ENCODE measurements at places on chromosomes 6 and 20.
A peak's percentile ranks its signal among the peaks of the same experiment; 100 is the strongest.

GRCh38 chr6:83474309-83474708, 38.0 kb upstream of the PRSS35 start:
- no peaks in the 10 kb centered on the region for H3K36me3 ChIP-seq
- no peak overlapping the region for H3K27ac ChIP-seq
- no peak for DNase-seq

GRCh38 chr6:46276576-46277142, 105.9 kb upstream of the ENPP5 start:
- H3K36me3 ChIP-seq: no peaks in the 10 kb centered on the region
- no peak for DNase-seq
- H3K4me3 ChIP-seq: no peak overlapping the region
- peaks cover 15% of the 10 kb centered on the region for H3K4me1 ChIP-seq
- H3K27me3 ChIP-seq: no peaks in the 10 kb centered on the region

GRCh38 chr6:10478187-10479040, 42.7 kb upstream of the GCNT2 start:
- no peaks in the 10 kb centered on the region for H3K4me1 ChIP-seq
- no peaks in the 10 kb centered on the region for H3K27me3 ChIP-seq
- DNase-seq: peak; percentile 37
- no peak overlapping the region for H3K4me3 ChIP-seq

DNA sequence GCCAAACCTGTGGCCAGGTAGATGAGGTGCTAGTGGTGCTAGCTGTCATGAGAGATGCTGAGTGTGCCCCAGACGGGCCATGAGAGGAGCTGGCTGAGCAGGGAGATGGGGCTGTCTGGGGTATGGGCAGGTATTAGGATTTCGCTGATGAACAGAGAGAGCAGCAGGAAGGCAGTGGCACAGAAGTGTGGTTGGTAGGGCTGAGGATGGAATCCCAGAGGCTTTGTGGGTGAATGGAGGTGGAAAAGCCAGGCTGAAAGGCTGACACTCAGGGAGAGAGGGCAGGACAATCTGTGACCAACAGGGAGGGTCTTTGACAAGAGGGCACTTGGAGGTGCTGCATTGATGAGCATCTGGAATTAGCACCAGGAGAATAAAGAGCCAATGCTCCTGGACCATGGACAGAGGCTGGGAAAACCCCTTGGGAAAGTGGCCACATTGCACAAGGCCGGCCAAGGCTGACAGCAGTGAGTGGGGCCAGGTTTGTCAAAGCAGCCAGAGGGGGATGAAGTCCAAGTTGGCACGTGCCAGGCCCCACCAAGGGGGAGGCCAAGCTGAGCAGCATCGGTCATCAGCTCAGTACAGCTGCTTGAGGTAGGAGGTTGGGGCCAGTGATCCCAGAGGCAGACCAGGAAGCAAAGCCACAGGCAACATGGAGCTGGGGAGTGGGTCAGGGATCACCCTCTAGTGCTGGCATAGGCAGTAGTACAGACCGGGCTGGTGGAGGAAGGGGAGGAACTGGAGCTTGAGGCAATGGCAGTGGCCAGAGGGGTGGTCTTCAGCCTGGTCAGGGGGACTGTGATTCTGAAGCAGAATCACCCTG, 19.7 kb upstream of the SGK2 start:
- H3K4me3 ChIP-seq: no peak overlapping the region
- peaks cover 7% of the 10 kb centered on the region for H3K4me1 ChIP-seq
- no peaks in the 10 kb centered on the region for H3K27me3 ChIP-seq
- H3K36me3 ChIP-seq: no peaks in the 10 kb centered on the region
- DNase-seq: peak; percentile 33

- no peak for DNase-seq
- H3K27ac ChIP-seq: no peak overlapping the region
- H3K36me3 ChIP-seq: no peaks in the 10 kb centered on the region
- no peaks in the 10 kb centered on the region for H3K4me1 ChIP-seq
Measured at GRCh38 chr20:46328200-46328882, 20.0 kb upstream of the CDH22 start.

DNA sequence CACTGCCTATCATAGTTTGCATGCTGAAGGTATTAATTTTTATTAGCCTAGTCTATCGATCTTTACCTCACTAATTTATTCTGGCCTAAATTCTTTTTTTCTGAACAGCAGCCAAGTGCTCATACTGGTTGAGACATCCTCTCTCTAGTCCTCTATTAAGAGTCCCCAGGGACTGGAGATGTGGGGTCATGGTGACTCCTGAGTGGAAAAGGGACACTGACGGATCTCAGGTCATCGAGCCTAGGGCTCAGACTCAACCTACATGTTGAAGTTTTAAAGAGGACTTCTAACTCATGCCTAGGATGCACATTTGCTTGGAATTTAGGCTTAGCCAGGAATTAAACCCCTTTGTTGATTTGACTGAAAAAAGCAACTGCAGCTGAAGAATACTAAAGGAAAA, 378.1 kb downstream of the BTBD9 start:
- H3K4me3 ChIP-seq: peak overlapping the region; percentile 56
- H3K27ac ChIP-seq: peak overlapping the region; percentile 84
- H3K27me3 ChIP-seq: no peaks in the 10 kb centered on the region
- no peaks in the 10 kb centered on the region for H3K36me3 ChIP-seq

DNA sequence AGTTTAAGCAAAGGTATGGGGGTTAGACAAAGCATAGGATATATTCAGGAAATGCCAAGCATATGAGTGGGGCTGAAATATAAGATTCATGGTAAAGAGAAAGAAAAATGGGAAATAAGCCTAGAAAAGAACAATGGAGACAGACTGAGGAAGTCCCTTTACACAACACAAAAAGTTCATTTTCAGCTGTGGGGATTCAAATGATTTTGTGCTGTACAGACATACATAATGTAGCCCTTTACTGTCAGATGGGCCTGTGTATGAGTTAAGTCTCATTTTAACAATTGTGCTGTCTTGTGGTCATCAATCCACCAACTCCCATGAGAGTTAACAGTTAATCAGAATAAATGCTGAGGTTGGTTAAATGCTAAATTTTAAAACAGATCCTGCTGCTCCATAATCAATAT, 37.2 kb downstream of the REV3L start:
- no peak overlapping the region for H3K4me3 ChIP-seq
- 0 out of 2 replicates have a peak, but pooled peaks cover 3% of the 10 kb centered on the region for H3K36me3 ChIP-seq
- DNase-seq: no peak
- no peaks in the 10 kb centered on the region for H3K27me3 ChIP-seq
- no peak overlapping the region for H3K27ac ChIP-seq

GRCh38 chr20:12698817-12699216, 310.0 kb upstream of the SPTLC3 start:
- no peak overlapping the region for H3K4me3 ChIP-seq
- H3K4me1 ChIP-seq: no peaks in the 10 kb centered on the region
- no peaks in the 10 kb centered on the region for H3K27me3 ChIP-seq

DNA sequence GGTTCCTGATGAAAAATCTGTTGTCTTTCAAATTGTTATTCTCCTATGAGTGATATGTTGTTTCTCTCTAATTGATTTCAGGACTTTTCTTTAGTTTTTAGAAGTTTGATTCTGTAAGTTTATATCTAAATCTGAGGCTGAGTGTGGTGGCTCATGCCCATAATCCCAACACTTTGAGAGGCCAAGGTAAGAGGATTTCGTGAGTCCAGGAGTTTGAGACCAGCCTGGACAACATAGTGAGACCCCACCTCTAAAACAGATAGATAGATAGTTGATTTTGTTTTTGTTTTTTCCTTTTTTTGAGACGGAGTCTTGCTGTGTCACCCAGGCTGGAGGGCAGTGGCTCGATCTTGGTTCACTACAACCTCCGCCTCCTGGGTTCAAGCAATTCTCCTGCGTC, 64.6 kb downstream of the PTPRA start:
- no peaks in the 10 kb centered on the region for H3K4me1 ChIP-seq
- no peak overlapping the region for H3K27ac ChIP-seq
- H3K4me3 ChIP-seq: no peak overlapping the region
- no peaks in the 10 kb centered on the region for H3K27me3 ChIP-seq

DNA sequence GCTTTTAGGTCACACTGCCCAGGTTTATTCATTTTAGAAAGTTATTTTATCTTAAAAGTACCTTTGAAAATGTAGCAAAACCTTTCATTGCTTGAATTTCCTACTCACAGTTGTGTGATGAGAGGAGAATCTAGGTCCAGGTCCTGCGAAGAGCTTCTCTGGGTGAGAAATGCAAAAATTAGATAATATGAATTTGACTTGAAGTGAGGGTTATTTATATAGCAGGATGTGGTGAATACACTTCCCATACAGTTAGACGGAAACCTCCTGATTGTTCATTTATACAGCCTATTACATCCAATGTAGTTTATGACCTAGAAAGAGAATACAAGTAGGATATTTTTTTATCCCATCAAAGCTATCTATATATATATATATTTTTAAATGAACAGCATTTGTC, 30.5 kb downstream of the CDKAL1 start:
- no peaks in the 10 kb centered on the region for H3K36me3 ChIP-seq
- no peaks in the 10 kb centered on the region for H3K4me1 ChIP-seq
- H3K27me3 ChIP-seq: no peaks in the 10 kb centered on the region
- H3K4me3 ChIP-seq: no peak overlapping the region
- DNase-seq: no peak

GRCh38 chr6:14799928-14800327, 445.9 kb upstream of the JARID2 start:
- H3K4me3 ChIP-seq: no peak overlapping the region
- H3K27ac ChIP-seq: no peak overlapping the region
- peak; percentile 77 for DNase-seq
- peaks cover 6% of the 10 kb centered on the region for H3K4me1 ChIP-seq
- H3K36me3 ChIP-seq: no peaks in the 10 kb centered on the region

GRCh38 chr6:43934183-43934802, 164.3 kb downstream of the VEGFA start:
- no peaks in the 10 kb centered on the region for H3K36me3 ChIP-seq
- H3K4me1 ChIP-seq: 0 out of 2 replicates have a peak, but pooled peaks cover 2% of the 10 kb centered on the region
- no peak overlapping the region for H3K4me3 ChIP-seq
- no peak overlapping the region for H3K27ac ChIP-seq
- no peaks in the 10 kb centered on the region for H3K27me3 ChIP-seq

DNA sequence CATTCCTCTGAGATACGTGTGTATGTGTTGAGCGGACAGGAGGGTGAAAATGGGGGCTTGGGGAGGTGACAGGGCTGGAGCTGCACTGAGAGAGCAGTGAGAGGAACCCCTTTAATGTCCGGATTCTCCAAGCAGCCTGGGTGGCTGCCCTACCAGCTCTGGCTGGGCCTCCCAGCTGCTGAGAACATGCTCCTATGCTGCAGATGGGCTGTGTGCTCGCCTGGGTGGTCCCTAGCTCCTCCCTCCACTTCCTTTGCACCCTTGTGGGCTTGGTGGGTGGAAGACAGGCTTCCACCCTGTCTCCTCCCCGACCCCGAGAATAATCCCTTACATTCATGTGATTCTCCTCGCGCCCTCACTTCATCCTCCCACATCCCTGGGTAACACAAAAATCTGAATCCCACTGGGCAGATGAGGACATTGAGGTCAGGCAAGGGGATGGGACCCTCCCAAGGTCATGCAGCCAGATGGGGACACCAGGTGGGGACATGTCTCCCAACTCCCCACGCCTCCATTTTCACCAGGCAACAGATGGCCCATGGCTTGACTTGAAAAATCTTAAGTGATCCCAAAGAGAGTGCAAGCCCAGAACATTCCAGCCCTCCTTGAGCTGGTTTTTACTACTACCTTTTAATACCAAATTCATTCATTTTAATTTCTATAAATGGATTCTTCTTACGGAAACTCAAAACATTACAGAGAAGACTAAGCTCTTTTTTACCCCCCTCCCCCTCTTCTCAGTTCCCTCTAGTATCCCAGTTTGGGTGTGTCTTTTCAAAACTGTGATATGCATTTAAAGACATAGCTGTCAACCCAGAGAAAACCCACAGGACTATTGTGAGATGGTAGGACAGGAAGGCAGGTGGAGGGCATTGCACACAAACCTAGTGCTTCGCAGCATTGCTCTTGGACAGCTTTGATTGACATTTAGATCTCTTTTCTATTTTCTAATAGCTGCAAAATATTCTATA, 5.0 kb upstream of the PDRG1 start:
- H3K27ac ChIP-seq: no peak overlapping the region
- no peak for DNase-seq
- H3K4me1 ChIP-seq: no peaks in the 10 kb centered on the region
- no peak overlapping the region for H3K4me3 ChIP-seq

DNA sequence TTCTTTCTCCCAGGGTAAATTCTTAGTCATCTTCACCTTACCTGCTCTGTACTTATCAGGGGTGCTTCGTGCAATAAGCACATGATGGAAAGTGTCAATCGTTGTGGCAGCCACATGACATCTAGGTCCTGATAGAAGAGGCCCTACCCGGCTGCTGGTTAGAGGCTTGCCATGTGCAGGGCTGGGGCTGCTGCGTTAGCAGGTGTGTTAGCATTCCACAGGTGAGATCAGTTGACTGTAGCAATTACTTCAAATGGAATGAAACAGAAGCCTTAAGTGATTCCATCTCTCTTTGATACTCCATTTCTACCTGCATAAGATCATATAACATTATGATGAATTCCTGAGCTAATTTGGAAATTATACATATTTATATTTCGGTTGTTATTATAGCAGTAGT, 127.0 kb downstream of the UST start:
- no peaks in the 10 kb centered on the region for H3K27me3 ChIP-seq
- H3K4me1 ChIP-seq: peaks cover 22% of the 10 kb centered on the region
- H3K36me3 ChIP-seq: no peaks in the 10 kb centered on the region
- H3K27ac ChIP-seq: no peak overlapping the region
- no peak overlapping the region for H3K4me3 ChIP-seq

DNA sequence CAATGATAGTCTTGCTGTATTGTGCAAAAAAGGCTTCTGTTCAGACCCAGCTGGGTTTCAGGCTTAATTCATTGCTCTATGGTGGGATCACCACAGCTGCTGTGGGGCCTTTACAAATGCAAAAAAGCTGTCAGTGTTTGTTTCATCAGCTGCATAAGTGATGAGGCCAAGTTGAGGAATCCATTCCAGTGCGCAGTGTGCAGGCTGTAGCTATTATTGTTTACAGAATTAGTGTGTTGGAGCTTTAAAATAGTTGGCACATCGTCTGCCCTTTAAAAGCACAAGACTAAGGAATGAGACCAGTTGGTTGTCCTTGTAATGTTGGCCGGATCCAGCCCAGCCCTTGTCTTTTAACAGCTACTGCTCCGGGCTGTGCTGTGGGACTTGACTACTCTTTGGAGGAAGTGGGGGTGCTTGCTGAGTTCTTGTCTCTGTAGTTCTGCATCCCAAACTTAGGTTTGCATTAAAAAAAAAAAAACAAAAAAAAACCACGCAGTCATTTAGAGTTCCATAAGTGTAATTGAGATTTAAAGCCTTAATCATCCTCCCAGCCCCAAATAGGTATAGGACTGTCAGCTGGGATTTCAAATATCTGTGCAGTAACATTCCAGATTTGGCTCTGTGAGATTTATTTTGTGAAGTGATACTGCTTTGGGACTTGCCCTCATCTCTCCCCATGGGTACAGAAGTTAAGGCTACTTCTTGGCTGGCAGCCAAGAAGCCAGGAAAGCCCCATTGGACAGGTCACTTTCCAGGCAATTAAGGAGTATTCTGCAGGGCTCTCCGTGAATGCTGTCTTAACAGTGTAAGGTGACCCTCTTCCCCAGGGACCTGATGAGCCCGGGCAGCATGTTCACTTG, 19.3 kb downstream of the JARID2 start:
- peaks cover 67% of the 10 kb centered on the region for H3K4me1 ChIP-seq
- H3K4me3 ChIP-seq: peak overlapping the region; percentile 30
- DNase-seq: peak; percentile 74
- peak overlapping the region; percentile 45 for H3K27ac ChIP-seq
- no peaks in the 10 kb centered on the region for H3K27me3 ChIP-seq

- DNase-seq: no peak
- no peaks in the 10 kb centered on the region for H3K27me3 ChIP-seq
- H3K36me3 ChIP-seq: no peaks in the 10 kb centered on the region
- H3K4me1 ChIP-seq: no peaks in the 10 kb centered on the region
- H3K27ac ChIP-seq: no peak overlapping the region
- H3K4me3 ChIP-seq: no peak overlapping the region
Measured at GRCh38 chr6:139099984-139100383, 34.9 kb upstream of the HECA start.

Data from GM23248 (cell line).